Esophagus muscularis mucosa (tissue), 4 donors: ENCODE measurements at places on chromosomes 7 and 10. TPM values are rescaled to one million over a fixed set of nuclear protein-coding genes. Genes with fewer than 3 reads are reported as not detected.

Gene ACHE
- 4.6 TPM for total RNA-seq

GRCh38 chr10:26359670-26360069, 78.5 kb upstream of the APBB1IP start:
- no peak overlapping the region for H3K27ac ChIP-seq
- H3K4me3 ChIP-seq: no peak overlapping the region
- no peaks in the 10 kb centered on the region for H3K27me3 ChIP-seq
- no peak for DNase-seq
- H3K4me1 ChIP-seq: no peaks in the 10 kb centered on the region
- no peaks in the 10 kb centered on the region for H3K36me3 ChIP-seq

- no peaks in the 10 kb centered on the region for H3K4me1 ChIP-seq
- no peaks in the 10 kb centered on the region for H3K36me3 ChIP-seq
- no peak overlapping the region for H3K27ac ChIP-seq
- no peaks in the 10 kb centered on the region for H3K27me3 ChIP-seq
Measured at GRCh38 chr7:45688382-45688781, 114.2 kb downstream of the ADCY1 start.

DNA sequence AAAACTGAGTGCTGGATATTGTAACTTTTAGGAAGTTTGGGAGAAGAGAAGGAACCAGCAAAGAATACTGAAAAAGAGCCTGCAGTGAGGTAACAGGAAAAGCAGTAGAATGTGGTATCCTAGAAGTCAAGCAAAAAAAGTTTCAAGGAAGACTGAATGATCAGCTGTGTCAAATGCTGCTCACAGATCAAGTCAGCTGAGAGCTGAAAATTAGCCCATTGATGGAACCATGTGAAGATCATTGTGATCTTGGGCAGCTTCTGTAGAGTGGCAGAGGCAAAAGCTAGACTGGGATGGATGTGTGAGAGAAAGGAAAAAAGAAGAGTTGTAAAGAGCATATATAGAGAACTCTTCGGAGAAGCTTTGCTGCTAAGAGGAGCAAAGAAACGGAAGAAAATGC, 315.4 kb upstream of the BMPER start:
- no peak for DNase-seq
- H3K27me3 ChIP-seq: no peaks in the 10 kb centered on the region
- H3K4me3 ChIP-seq: no peak overlapping the region
- H3K27ac ChIP-seq: no peak overlapping the region
- no peaks in the 10 kb centered on the region for H3K4me1 ChIP-seq
- no peaks in the 10 kb centered on the region for H3K36me3 ChIP-seq

DNA sequence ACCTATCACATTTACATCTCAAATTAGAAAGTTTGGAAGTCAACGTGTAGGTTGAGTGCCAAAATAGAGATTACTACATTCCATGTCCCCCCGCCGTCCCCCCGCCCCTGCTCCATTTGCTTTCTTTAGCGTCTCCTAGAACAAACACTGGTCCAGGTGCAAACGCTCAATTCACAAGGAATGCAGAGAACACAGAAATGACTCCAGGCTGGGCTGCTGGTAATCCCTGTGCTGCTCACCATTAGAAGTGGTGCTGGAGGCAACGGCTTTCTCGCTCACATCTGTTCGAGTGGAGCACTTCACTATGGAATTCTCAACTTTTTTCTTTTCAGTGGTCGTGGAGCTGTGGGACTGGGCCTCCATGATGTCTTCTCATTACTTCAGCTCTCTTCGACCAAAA, 14.1 kb downstream of the GLI3 start:
- peak overlapping the region; percentile 3 for H3K27ac ChIP-seq
- H3K4me3 ChIP-seq: no peak overlapping the region
- no peak for DNase-seq
- H3K36me3 ChIP-seq: peaks cover 6% of the 10 kb centered on the region

DNA sequence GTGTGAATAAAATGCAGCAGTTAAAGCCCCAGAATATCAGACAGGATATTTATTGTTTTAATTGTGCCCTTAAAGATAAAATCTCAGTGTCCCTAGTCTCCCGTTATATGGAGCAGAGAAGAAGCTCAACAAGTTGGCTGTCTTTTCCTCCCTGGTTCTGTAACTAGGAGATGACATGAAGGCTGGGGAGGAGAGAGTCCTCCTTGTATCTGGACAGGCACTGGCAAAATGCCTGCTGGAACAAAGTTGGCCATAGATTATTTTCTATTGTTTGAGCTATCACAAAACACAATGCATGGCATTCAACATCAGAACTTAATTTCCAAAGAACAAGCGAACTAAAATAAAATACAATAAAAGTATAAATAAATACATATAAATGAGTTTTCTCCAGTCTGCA, 694.9 kb upstream of the KCND2 start:
- H3K4me1 ChIP-seq: no peaks in the 10 kb centered on the region
- no peak overlapping the region for H3K27ac ChIP-seq

Gene MOGAT3
- total RNA-seq: 0.17 TPM

- DNase-seq: no peak
- no peak overlapping the region for H3K4me3 ChIP-seq
- H3K27ac ChIP-seq: no peak overlapping the region
- H3K27me3 ChIP-seq: no peaks in the 10 kb centered on the region
- no peaks in the 10 kb centered on the region for H3K36me3 ChIP-seq
- peaks cover 19% of the 10 kb centered on the region for H3K4me1 ChIP-seq
Measured at GRCh38 chr7:92751902-92752901, 84.2 kb downstream of the CDK6 start.

DNA sequence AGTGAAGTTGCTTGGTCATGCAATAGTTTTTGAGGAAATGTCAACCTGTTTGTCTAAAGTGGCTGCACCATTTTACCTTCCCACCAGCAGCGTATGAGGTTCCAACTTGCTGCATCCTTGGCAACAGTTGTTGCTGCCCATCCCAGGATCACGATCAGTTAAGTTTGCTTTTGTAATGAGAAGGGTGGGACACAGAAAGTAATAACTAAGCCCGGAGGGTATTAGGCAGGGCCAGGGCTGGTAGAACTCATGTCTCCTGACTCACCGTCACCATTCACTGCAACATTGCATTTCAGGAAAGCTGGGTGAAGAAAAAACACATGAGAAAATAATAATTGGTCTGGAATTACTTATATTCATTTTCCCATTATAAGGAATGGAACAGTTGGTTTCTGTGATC, 25.4 kb downstream of the CELF2 start:
- H3K27ac ChIP-seq: no peak overlapping the region
- peaks cover 35% of the 10 kb centered on the region for H3K4me1 ChIP-seq
- H3K27me3 ChIP-seq: no peaks in the 10 kb centered on the region
- no peak for DNase-seq

GRCh38 chr10:78744491-78745090, 324.2 kb upstream of the ZMIZ1 start:
- H3K4me1 ChIP-seq: peaks cover 39% of the 10 kb centered on the region
- no peak for DNase-seq

Gene MUC12
- 1.1 TPM for total RNA-seq

Gene H2BK1
- total RNA-seq: not detected

DNA sequence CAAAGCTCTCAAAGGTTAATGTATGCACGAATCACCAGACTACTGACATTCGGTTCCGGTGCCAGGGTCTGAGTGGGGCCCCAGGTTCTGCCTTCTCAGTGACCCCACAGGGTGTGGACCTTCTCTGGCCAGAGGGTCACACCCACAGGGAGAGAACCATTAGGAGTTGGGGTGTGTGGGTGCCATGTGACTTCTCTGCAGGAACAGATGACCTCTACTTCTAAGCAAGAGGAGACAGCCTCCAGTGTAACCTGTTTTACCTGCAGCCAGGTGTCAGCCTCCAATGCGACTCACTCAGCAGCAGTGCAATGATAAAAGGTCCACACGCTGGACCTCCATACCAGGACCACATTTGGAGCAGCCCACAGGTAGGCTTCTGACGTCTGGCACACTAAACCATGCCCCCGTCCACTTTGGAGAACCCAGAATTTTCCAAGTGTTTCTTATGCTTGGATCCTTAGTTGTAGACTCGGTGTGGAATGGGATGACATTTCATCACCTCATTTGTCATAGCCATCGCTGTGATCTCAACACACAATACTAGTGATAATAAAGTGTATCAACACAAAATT, 16.2 kb upstream of the INSIG1 start:
- no peak for DNase-seq
- no peaks in the 10 kb centered on the region for H3K27me3 ChIP-seq
- no peaks in the 10 kb centered on the region for H3K36me3 ChIP-seq
- H3K4me1 ChIP-seq: peaks cover 5% of the 10 kb centered on the region

GRCh38 chr7:27171637-27172314, 2.3 kb downstream of the HOXA10 start:
- no peak overlapping the region for H3K27ac ChIP-seq
- no peak overlapping the region for H3K4me3 ChIP-seq
- peaks cover 99% of the 10 kb centered on the region for H3K27me3 ChIP-seq
- H3K4me1 ChIP-seq: peaks cover 26% of the 10 kb centered on the region

GRCh38 chr7:155224116-155224811, 73.4 kb upstream of the INSIG1 start:
- no peak overlapping the region for H3K4me3 ChIP-seq
- no peaks in the 10 kb centered on the region for H3K36me3 ChIP-seq

- H3K27me3 ChIP-seq: no peaks in the 10 kb centered on the region
- DNase-seq: no peak
- H3K4me3 ChIP-seq: no peak overlapping the region
- H3K27ac ChIP-seq: no peak overlapping the region
Measured at GRCh38 chr7:102888561-102889233, 24.1 kb upstream of the LRRC17 start.

GRCh38 chr10:126387931-126388911, at the start of gene ADAM12:
TSS of gene ADAM12 (minus strand) at chr10:126388477. CDS start at chr10:126388145, 332 bp downstream.
- no peaks in the 10 kb centered on the region for H3K36me3 ChIP-seq
- peak; percentile 91 for DNase-seq
- H3K27me3 ChIP-seq: no peaks in the 10 kb centered on the region
- peaks cover 25% of the 10 kb centered on the region for H3K4me1 ChIP-seq
- peak within 1 kb of the TSS; percentile 50 for H3K4me3 ChIP-seq

- no peaks in the 10 kb centered on the region for H3K27me3 ChIP-seq
- DNase-seq: no peak
- no peak overlapping the region for H3K4me3 ChIP-seq
- H3K4me1 ChIP-seq: peaks cover 4% of the 10 kb centered on the region
- H3K27ac ChIP-seq: no peak overlapping the region
- no peaks in the 10 kb centered on the region for H3K36me3 ChIP-seq
Measured at GRCh38 chr7:7236041-7236440, 53.7 kb downstream of the C1GALT1 start.

DNA sequence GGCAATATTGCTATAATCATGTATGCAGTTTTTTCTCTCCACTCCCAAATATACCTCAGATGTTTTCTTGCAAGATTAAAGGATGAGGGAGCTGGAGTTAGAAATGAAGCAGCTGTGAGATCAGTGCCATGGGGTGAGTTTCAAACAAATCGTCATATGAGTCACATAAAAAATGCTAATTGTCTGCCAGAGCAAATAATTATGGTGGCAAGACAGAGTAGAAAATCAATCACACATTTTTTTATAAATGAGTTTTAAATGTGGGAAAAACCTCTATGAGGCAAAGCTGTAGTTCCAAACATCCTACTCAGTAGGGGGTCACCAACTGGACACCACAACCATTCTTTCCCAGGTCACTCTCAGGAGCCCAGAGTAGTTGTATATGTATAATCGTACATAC, 55.3 kb downstream of the CH25H start:
- H3K27ac ChIP-seq: no peak overlapping the region
- H3K4me1 ChIP-seq: no peaks in the 10 kb centered on the region
- H3K4me3 ChIP-seq: no peak overlapping the region
- H3K36me3 ChIP-seq: no peaks in the 10 kb centered on the region

Gene MDFIC
- 34.5 TPM for total RNA-seq

DNA sequence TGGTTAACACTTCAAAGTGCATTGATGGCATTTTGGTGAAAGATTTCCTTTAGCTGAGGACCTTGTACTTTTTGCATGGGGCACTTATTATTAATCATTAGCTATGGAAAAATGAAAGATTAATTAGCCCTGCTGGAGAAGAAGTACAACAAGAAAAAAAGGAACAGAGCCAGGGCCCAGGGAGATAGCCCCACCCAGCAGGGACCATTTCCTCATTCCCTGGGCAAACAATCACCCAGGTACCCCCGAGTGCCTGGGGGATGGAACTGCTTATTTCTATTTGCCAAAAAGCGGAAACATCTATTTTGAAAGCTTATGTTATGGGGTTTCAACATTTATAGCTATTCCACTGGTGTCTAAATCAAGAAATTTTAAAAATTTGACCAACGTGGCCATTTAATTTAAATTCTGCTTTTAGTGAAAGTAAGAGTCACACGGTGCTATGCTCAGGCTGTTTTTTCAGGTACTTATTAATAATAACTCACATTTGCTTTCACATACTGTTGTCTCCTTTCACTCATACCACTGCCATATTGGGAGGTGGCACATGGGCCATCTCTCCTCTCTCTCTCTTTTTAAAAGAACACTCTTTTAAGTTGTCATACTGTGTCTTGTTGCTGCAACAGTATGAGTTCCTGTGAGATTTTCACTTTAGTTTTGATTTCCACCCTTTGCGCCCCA, 143.6 kb upstream of the KIF5B start:
- H3K4me1 ChIP-seq: no peaks in the 10 kb centered on the region
- H3K4me3 ChIP-seq: no peak overlapping the region
- no peak for DNase-seq
- no peak overlapping the region for H3K27ac ChIP-seq
- H3K27me3 ChIP-seq: no peaks in the 10 kb centered on the region
- H3K36me3 ChIP-seq: no peaks in the 10 kb centered on the region

Gene CDH23
- total RNA-seq: 29.6 TPM
